CD4-positive, alpha-beta memory T cell (primary cell): ENCODE measurements at places on chromosomes 11 and 22.

DNA sequence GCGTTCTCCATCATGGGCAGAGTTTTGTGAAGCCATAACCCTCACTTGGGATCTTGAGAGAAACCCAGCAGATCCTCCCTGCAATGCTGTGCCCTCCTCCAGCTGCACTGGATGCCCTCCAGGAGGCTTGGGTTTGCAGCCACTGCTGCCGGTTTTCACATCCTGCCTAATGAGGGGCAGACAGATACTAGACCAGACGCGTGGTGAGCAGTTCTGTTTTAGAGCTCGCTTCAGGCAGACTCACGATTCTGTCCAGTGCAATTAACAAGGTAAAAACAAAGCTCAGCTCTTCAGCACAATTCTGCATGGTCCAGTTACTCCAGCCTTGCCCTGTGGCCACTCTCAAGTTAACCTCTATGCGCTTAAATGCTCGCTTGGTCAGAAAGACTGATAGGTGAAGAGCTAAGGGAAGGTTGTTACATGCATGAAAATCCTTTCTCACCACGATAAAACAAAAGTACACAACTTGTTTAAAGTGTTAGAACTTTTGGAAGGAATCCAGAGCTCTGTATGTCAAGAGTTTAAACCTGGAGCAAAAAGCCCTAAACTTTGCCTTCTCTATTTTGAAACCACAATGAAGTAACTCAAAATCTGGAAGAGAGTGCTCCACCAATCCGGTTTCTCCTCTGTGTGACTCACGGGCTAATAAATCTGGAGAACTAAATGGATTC is 292.3 kb upstream of the FAT3 start:
- H3K27ac ChIP-seq = no peak overlapping the region
- H3K4me1 ChIP-seq = no peaks in the 10 kb centered on the region
- H3K36me3 ChIP-seq = no peaks in the 10 kb centered on the region

DNA sequence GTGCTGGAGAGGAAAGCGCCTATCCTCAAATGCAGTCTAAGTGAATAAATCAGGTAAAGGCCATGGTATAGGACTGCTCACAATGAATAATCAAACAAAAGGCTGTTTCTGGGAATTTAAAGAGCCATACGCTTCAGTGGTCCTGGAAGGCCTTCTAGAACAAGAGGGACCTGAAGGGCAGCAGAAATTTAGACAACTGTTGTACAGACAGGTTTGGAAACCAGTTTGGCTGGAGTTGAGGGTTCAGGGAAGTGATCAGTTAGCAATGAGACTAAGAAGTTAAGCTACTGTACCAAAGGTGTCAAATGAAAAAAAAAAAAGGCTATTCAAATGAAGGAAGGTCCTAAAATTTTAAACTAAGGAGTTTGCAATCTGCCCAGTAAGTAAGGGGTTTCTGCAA is 56.6 kb upstream of the SCUBE2 start:
- no peaks in the 10 kb centered on the region for H3K4me1 ChIP-seq
- no peaks in the 10 kb centered on the region for H3K27me3 ChIP-seq
- H3K4me3 ChIP-seq = no peak overlapping the region
- DNase-seq = no peak
- H3K27ac ChIP-seq = no peak overlapping the region

GRCh38 chr22:18996376-18996900 is 60.3 kb upstream of the PRODH start:
- no peaks in the 10 kb centered on the region for H3K36me3 ChIP-seq
- H3K27ac ChIP-seq = no peak overlapping the region
- DNase-seq = no peak
- no peaks in the 10 kb centered on the region for H3K4me1 ChIP-seq
- H3K27me3 ChIP-seq = peaks cover 6% of the 10 kb centered on the region

GRCh38 chr22:35325209-35325608 is 25.5 kb downstream of the TOM1 start:
- DNase-seq = no peak
- H3K27ac ChIP-seq = no peak overlapping the region
- no peaks in the 10 kb centered on the region for H3K27me3 ChIP-seq
- no peak overlapping the region for H3K4me3 ChIP-seq
- peaks cover 22% of the 10 kb centered on the region for H3K4me1 ChIP-seq
